Thyroid gland (tissue), 4 donors: ENCODE measurements at places on chromosomes 3 and 15. TPM values are rescaled to one million over a fixed set of nuclear protein-coding genes. Genes with fewer than 3 reads are reported as not detected.
A peak's percentile ranks its signal among the peaks of the same experiment; 100 is the strongest.

Gene PPARG
- 20.7 TPM for total RNA-seq

Gene OR5K2
- not detected for total RNA-seq

DNA sequence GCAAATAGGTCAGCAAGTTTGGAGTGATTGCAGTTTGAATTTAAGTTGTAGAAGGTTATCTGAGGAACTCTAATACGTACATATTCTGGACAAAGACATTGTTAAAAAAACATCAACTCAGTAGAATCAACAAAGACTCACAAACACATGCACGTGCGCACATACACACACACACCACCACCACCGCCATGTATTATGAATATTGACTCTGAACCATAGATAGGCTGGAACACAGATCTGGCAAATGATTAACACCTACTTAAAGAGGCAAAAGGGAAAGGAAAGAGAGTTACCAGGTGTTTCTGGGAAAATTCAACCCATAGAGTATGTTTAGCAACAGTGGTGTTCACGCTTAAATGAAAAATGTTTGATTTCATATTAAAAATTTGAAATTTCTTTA lies 334.2 kb upstream of the ALCAM start:
- DNase-seq: no peak

DNA sequence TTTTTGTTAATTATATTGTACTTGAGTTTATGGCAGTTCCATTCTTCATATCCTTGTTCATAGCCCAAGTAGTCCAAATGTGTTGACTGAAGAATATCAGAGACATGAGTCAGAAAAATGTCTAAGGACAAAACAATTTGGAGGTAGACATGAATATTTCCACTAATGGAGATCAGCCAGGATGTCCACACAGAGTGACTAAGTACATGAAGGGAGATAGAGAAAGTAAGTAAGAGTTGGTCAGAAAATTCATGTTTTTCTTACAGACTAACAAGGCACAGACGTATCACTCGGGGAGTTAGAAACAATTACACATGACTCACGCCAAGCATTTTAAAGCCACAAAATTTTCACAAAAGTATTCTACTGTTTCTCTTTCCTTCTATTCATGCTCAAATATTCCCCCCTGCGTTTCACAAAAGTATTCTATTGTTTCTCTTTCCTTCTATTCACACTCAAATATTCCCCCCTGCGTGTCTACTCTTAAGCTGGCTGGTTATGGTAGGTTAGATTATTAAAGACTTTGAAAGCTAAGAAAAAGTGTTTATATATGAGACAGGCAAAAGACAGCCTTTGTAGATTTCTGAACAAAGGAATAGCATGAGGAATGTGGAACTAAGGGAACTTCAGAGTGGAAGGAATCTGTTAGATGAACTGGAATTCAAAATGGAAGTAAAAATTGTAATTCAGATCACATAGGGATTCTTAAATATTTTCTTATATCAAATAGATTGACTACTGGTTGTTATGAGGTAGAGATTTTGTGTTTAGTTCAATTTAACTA lies 648.7 kb upstream of the CCDC54 start:
- no peak for DNase-seq

GRCh38 chr15:61336026-61336638 lies 107.0 kb upstream of the RORA start:
- DNase-seq: no peak

GRCh38 chr3:103894162-103894822 lies 1459.5 kb downstream of the ZPLD1 start:
- DNase-seq: no peak

Gene FEZF2
- total RNA-seq: not detected

DNA sequence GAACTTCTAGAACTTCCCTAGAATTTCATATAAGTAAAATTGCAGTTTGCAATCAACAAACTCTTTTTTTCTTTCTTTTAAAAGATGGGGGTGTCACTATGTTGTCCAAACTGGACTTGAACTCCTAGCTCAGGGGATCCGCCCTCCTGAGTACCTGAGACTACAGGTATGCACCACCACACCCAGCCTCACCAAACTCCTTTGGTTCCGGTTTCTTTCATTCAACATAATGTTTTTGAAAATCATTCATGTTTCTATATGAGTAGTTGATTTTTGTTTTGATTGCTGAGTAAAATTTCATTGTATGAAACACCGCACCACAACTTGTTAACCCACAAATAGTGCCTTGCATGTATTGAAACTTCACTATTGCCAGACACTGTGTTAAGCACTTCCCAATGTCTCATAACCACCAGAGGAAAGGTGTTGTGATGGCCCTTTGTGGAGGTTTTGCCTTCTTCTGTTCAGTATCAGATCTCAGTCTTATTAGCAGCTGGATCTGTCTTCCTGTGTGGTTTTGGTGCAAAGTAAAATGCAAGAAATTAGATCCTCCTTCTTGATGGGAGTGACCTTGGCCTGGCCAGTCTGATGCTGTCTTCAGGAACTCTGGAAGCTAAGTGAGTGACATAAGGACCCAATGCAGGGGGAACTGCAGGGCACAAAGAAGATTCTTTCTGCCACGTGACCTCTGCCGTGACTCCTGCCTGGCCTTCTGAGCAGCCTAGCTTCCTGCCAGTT lies 78.8 kb upstream of the UBE2E1 start:
- DNase-seq: no peak

Gene ARL6
- total RNA-seq: 10.9 TPM

DNA sequence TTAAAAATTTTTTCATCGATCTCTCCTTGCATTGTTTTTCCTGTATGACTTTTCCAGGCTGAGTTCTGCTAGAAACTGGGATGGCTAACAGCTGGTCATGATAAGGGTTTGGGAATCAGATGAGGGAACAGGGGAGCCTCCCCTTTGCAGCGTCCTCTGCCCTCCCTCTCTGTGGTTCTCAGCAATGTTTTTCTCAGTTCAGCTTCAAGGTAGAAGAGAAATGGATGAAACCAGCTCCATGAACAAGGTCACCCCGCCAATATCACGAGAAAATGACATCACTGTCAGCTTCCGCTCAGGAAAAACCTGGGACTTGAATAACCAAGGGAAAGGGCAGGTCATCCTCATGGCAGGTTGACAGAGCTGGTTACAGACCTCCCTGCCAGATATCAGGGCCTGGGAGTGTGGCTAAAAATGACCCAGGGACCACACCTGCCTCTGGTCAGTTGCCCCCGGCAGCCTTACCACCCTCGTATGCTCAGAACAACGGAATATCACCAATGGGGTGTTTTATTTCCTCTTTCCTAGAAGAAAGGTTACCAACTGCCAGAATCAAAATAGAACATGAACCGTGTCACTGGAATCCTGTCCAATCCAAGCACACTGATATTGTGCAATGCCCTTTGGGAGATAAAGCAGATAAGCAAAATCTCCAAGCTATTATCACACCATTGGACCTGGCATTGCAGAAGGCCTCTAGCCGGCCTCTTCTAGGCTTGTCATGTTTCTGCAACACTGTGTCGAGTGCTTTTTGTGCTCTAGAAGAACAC lies 26.1 kb downstream of the LSM3 start:
- DNase-seq: peak; percentile 60

GRCh38 chr3:126104028-126104635 lies 20.2 kb upstream of the SLC41A3 start:
- DNase-seq: no peak

- DNase-seq: no peak
Observed at GRCh38 chr3:56131974-56132590, 336.2 kb downstream of the ERC2 start.

DNA sequence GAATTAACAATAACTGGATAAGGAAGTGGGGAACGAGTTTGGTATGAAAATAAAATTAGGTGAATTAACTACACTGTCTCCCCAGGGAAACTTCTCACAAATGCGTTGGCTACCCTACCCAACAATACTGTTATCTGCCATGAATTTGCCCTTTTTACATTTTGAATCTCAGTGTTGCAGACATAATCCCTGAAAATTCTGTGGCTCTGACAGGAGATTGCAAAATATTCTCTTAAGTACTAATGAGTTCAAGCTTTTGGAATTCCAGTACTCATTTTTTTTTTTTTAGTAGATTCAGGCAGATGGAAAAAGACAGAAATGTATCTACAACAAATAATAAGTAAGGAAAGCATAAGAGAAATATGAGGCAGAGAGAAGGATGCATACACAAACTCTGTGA lies 332.6 kb downstream of the LSAMP start:
- DNase-seq: no peak

DNA sequence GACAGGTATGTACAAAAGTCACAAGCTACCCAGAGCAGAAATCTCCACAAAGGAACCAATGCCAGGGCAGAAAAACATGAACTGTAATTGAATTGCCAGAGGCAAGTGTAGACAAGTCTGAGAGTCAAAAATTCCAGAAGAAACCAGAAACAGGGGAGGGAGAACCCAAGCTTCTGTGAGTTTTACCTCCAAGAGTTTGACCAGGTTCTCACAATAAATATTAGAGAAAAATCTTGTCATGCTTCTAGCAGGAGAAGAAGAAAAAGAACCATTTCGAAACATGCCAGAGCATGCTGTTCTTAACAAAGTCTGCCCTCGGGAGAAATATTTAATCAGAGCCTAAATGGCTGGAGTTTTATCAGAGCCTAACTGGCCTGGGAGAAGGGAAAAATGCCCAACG lies 32.5 kb upstream of the AP3B2 start:
- DNase-seq: no peak

DNA sequence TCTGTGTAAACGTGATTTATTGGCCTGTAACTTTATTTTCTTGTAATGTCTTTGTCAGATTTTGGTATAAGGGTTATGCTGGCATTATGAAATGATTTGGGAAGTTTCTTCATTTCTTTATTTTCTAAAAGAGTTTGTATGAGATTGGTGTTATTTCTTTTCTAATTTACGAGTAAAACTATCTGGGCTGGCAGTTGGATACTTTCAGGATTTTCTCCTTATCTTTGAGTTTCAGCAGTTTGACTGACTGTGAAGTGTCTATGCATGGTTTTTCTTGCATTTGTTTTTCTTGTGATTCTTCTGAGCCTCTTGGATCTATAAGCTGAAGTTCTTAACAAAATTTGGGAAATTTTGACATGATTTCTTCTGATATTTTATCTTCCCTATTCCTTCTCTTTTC lies 18.1 kb downstream of the ADGRG7 start:
- no peak for DNase-seq

- no peak for DNase-seq
Observed at GRCh38 chr15:74543043-74543422, 2.0 kb downstream of the ARID3B start.

DNA sequence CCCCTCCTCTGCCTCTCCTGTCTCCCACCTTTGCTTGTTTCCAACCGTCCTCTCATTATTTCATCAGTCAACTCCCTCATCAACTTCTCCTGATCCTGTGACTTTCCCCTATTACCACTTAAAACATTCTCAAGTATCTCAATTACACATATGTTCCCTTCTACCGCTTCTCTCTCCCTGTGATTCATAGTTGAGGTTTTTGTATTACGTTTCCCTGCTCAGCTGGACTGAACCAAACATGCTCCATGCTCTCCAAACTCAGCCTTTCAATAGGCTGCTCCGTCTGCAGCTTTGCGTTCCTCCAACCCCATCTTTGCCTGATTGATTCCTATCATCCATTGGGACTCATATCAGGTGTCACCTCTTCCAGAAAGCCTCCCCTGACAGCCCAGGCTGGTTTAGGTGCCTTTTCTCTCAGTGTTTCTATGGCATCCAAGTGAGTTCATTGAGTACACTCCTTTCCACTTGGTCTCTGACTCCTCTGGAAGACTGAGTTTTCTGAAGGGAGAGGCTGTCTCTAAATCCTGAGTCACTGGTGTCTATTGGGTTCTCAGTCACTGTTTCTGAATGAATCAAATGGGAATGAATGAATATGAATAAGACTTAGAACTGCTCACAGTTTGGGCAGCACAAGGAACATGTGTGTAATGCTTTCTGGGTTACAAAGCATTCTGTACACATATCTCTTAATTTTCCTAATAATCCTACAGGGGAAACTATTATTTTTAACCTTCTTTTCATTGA lies 56.4 kb downstream of the PLD1 start:
- no peak for DNase-seq

Gene SLC28A2
- total RNA-seq: not detected

- DNase-seq: no peak
Observed at GRCh38 chr3:111045564-111045963, 26.1 kb upstream of the NECTIN3 start.

GRCh38 chr3:173617490-173617889 lies 219.9 kb downstream of the NLGN1 start:
- peak; percentile 80 for DNase-seq

- DNase-seq: no peak
Observed at GRCh38 chr3:119069725-119070124, 35.1 kb upstream of the IGSF11 start.

GRCh38 chr3:114685161-114685560 lies 391.3 kb downstream of the TIGIT start:
- peak; percentile 5 for DNase-seq

GRCh38 chr3:36282766-36283165 lies 97.5 kb upstream of the STAC start:
- DNase-seq: no peak

GRCh38 chr3:159007331-159007730 lies 205.5 kb downstream of the MFSD1 start:
- DNase-seq: no peak

Gene CPLX3
- not detected for total RNA-seq

DNA sequence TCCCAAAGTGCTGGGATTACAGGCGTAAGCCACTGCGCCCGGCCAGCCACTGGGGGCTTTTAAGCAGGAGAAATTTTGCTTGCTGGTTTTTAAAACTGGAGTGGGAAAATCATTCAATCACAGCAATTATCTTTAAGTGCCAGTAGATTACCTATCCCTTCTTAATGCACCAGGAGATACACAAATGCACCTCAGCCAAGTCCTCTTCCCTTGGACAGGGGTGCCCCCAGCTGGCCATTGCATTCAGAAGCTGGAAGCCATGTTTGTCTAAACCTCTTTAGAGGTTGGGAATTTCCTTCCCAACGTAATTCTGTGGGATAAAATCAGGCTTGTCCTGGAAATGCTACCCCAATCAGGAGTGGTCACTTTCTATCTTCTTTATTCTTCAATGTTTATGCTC lies 26.6 kb downstream of the MIX23 start:
- peak; percentile 64 for DNase-seq

DNA sequence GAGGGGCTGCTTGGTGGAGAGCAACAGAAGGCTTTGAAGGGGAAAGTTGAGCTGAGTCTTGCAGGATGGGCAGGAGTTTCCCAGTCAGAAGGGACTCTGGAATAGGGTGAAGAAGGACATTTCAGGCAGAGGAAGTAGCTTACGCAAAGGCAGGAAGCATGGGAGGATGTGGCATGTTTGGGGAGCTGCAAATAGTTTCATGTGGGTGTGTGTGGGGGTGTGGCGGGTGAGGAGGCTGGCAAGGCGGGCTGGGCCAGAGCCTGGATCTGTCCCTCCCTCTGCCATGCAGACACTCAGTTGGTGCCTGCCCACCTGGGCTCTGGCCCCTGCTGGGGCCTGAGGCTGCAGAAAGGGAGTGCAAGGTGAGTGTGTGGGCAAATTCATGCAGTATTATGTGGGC lies 10.4 kb downstream of the TEX264 start:
- DNase-seq: no peak

Gene RHO
- total RNA-seq: not detected
